ENCODE measurements at places on chromosomes 3 and 15.

DNA sequence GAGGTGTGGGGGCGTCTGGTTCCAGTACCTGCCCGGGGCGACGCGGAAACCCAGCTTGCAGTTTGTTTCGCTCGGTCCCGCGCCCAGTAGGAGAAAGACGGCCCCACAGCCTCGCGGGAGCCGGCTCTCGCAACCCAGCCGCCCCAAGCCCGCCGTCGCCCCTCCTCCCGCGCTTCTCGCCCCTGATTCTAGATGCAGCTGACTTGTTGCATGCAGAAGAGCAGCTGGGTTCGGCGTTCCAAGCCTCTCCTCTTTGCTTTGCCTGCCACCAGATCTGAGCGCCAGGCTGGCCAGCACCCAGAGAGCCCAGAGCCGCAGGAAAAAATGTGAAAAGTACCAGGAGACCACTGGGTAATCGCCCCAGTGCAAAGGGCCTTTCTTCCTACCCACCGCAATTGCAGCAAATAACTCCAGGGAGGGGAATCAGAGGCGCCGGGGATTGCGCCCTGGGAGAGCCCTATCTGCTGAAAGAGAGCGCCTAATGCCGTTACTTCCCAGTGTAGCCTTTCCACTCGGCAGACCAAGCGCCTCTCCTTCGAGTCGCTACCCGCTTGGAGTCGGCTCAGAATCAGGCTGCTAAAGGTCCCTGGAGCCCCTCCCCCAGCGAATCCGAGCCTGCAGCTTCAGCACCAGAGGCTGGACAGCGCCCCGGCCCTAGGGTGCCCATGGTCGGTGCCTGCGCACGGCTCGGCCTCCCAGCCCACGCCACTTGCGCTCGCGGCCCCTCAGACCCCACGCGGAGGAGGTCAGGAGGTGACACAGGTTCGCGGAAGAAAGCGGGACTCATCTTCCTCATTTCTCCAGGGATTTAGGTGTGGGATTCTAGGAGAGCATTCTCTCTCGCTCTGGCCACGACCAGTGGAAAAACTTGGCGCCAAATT is 15.7 kb upstream of the AEN start:
- H3K36me3 ChIP-seq: no peaks in the 10 kb centered on the region
- no peak for DNase-seq
- H3K27ac ChIP-seq: no peak overlapping the region
- peaks cover 2% of the 10 kb centered on the region for H3K4me1 ChIP-seq
- no peaks in the 10 kb centered on the region for H3K27me3 ChIP-seq

DNA sequence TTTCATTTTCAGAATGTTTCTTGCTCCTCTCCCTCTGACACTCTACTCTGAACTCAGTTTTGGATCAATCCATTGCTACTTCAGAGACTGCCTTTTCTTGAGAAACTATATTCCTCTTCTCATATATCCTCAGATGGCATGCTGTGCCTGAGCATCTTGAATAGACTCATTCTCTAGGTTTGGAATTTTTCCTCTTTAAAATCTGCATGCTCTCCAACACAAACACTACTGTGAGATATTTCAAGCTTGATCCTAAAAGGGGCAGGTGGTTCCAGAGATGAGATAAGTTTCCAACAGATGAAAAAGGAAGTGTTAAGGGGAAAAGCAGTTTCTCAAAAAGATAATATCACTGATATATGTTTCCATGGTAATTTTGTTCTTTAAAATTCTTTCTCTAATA is 742.2 kb upstream of the EPHA6 start:
- no peaks in the 10 kb centered on the region for H3K4me1 ChIP-seq
- H3K4me3 ChIP-seq: no peak overlapping the region
- no peak overlapping the region for H3K27ac ChIP-seq
- DNase-seq: no peak

DNA sequence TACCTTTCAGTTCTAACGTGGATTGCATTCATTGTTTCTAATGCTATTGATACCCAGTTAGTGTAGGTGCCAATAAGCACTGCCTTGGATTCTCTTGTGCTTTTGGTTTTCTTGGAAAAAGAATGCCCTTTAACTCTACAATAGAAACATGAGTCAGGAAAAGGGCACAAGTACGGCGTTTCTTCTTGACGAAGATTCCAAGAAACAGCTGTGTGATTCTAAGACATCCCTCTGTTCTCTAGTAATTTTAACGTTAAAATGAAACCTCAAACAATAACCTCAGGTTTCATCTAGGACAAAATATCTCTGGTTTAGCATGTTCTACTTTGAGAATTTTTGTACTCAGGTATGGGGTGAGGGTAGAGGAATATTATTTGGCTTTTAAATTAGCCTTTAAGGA is 540.5 kb upstream of the ATP11B start:
- DNase-seq: no peak
- H3K36me3 ChIP-seq: no peaks in the 10 kb centered on the region
- no peaks in the 10 kb centered on the region for H3K27me3 ChIP-seq
- no peak overlapping the region for H3K27ac ChIP-seq

DNA sequence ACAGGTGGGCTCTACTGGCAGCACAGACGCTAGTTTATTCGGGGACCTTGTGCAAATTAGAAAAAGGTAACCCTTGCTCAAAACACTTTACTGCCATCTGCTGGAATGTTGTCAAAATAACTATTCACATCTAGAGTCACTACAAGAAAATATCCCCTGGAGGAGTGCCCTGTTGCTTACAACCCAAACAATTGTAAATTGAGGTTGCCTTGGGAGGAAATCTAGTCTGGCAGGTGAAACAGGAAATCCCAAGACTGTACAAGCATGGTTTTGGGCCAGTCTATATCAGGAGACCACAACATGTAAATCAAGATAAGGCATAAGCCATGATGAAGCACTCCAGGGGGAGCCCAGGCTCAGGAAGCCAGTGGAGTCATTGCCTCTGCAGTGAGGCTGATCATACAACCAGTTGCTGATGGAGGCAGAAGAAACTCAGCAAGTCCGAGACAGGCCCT is 136.8 kb upstream of the ACP3 start:
- no peaks in the 10 kb centered on the region for H3K36me3 ChIP-seq
- H3K4me3 ChIP-seq: no peak overlapping the region
- H3K4me1 ChIP-seq: no peaks in the 10 kb centered on the region
- H3K27ac ChIP-seq: no peak overlapping the region

GRCh38 chr3:64267721-64268604 is 42.7 kb upstream of the PRICKLE2 start:
- H3K4me1 ChIP-seq: peaks cover 20% of the 10 kb centered on the region
- no peaks in the 10 kb centered on the region for H3K36me3 ChIP-seq
- peak; percentile 64 for DNase-seq
- H3K27me3 ChIP-seq: no peaks in the 10 kb centered on the region

DNA sequence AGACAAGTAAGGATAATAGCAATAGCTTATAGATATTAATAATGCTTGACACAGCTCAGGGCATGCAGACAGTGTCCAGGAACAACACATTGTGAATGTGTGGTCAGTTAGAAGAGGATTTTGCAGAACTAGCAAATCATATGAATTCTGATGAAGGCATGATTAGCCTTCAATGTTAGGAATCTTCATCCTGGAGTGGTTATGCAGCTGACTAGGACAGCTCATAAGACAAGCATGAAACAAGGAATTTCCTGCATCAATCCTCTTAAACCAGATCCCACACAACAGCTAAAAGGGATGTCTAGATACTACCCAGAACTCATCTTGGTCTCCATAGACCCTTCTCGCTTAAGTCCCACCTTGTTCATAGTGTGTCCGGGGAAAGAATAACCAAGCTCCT is 499.0 kb upstream of the ATP11B start:
- H3K4me1 ChIP-seq: no peaks in the 10 kb centered on the region
- H3K27ac ChIP-seq: no peak overlapping the region
- DNase-seq: no peak

DNA sequence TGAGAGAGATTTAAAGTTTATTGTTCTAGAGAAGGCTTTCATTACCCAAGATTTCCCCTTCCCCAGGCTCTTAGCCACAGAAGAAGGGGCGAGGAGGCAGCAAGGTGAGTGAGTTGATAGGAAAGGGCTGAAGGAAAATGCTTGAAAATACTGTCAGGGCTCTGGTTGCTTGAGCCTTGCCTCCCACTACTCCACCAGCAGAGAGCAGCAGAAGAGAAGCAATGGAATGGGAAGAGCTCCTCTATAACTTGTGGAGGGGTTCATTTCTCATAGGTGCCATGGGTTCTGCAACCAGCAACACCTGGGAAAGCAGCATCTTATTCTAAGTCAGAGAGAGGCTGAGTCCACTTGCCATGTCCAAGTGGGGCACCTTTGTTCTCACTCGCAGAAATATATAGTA is 184.0 kb upstream of the CNTN6 start:
- no peaks in the 10 kb centered on the region for H3K27me3 ChIP-seq
- H3K27ac ChIP-seq: no peak overlapping the region
- DNase-seq: no peak

All from ovary (tissue), 10 donors.